Stimulated activated CD4-positive, alpha-beta T cell treated with anti-CD3 and anti-CD28 coated beads, Interleukin-2, amount 100 ng/mL, for 24 hours (primary cell): ENCODE measurements at places on chromosomes 13 and 19.

GRCh38 chr13:79141082-79141481 lies 265.0 kb downstream of the RBM26 start:
- DNase-seq: no peak

GRCh38 chr13:89163096-89163495 lies 1491.9 kb downstream of the SLITRK5 start:
- no peak for DNase-seq

GRCh38 chr19:52990759-52991418 lies 22.8 kb upstream of the ERVV-1 start:
- no peak for DNase-seq

GRCh38 chr19:50909240-50910070 lies 1.7 kb downstream of the KLK4 start:
- peak; percentile 61 for DNase-seq

DNA sequence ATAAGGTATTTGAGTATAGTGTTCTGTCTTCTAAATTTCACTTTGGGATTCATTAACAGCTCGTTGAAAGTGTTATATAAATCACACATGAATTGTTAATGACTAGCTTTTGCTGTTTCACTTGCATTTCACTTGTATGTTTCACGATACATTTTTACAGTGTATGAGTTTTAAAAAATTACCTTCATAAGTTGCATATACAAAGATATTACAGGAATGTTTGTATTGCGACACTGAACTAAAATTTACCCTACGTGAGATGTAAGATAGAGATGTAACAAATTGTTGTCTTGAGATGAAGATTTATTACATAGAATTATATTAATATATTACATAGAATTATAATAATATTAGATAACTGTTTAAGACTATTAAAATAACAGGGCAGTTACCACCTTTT lies 1.5 kb downstream of the CDC16 start:
- DNase-seq: no peak
